Naive thymus-derived CD8-positive, alpha-beta T cell (primary cell): ENCODE measurements at places on chromosomes 2 and 18.

- no peak for DNase-seq
Observed at GRCh38 chr2:100470898-100471514, 724 bp downstream of the NMS start.

GRCh38 chr2:26692897-26693849, 651 bp downstream of the KCNK3 start:
- DNase-seq = no peak

- DNase-seq = no peak
Observed at GRCh38 chr2:207847098-207847806, 77.5 kb upstream of the FZD5 start.

- no peak for DNase-seq
Observed at GRCh38 chr2:8176887-8177286, 505.0 kb upstream of the ID2 start.

DNA sequence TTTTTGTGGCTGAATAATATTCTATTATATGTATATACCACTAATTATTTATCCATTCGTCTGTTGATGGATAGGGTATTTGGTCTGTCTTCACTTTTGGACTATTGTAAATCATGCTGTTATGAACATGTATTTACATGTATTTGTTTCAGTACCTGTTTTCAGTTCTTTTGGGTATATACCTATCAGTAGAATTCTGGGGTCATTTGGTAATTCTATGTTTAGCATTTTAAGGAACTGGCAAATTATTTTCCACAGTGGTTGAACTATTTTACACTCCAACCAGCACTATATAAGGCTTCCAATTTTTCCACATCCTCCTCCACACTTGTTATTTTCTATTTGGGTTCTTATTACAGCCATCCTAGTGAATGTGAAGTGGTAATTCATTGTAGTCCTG, 12.4 kb upstream of the TANK start:
- DNase-seq = no peak

- no peak for DNase-seq
Observed at GRCh38 chr2:144480285-144480684, 39.6 kb downstream of the ZEB2 start.

DNA sequence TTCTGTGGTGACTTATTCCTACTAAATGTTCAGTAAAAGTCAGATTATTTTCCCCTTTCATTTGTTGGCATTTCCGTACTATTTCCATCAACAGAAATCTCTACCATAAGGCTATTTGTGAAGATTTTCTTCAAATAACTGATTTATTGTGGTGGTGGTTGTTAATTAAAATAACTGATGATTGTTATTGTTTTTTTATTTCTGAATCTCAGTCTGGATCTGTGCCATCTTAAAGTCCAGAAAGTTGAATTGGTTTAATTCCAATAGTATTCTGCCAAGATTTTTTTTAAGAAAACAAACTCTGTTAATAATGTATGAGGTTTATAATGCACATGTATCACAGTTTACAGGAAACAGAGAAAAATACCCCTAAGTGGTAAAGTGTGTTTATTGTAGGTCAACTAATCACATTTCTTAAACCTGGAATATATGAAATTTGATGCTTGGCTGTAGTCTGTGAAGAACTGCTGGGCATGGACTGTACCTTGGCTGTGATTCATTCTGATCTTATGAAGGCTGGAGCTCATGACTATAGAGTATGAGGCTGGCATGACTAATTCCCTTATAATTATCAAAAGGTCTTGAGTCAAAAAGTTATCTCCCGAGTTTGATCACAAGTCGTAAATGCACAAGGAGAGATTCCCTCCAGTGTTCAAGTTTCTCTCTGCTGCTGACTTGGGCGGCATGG, 134.2 kb upstream of the RND3 start:
- no peak for DNase-seq

DNA sequence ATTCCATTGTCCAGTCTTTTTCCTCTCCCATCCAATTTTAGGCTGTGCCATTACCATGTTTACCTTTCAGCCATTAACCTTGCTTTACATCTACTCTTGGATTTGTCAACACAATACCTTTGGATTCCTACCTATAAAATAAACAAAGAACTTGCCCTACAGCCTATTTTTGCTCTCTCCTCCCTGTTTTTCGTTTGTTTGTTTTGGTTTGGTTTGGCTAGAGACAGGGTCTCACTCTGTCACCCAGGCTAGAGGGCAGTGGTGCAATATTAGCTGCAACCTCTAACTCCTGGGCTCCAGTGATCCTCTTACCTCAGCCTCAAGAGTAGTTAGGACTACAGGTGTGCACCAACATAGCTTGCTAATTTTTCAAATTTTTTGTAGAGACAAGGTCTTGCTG, 76.1 kb downstream of the SP100 start:
- no peak for DNase-seq

- no peak for DNase-seq
Observed at GRCh38 chr2:11665510-11666362, 4.3 kb downstream of the NTSR2 start.

GRCh38 chr2:151478011-151478410, 68.3 kb downstream of the RIF1 start:
- no peak for DNase-seq

GRCh38 chr2:218259099-218259961, 1.5 kb upstream of the GPBAR1 start:
- DNase-seq = no peak

DNA sequence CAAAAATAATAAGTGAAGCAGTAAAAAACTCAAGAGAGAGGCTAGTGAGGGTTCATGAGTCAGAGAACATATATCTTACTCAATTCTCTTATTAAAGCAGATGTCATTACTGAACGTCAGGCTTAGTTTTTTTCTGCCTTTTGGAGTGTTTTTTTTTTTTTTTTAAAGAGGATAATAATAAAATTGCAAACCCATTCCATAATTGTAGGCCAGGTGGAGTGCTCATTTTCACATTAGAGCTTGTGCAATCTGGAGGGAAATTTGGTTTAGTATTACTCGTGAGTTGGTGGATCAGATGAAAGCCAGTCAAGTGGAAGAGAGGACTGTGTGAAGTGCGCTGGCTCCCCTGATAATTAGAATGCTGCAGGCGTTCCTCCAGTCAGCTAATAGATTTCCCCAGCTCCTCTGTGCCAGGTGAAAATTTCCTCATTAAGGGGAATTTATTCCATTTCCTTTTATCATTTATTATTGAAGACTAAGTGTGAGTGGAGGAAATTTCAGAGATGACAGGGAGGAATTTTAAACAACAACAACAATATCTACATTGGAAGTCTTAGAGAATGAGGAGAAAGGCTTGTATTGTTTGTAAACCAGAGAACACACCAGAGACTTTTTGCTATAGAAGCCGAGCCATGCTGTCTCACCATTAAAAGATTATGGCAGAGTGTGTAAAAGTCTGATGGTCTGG, 74.6 kb downstream of the CPS1 start:
- no peak for DNase-seq

DNA sequence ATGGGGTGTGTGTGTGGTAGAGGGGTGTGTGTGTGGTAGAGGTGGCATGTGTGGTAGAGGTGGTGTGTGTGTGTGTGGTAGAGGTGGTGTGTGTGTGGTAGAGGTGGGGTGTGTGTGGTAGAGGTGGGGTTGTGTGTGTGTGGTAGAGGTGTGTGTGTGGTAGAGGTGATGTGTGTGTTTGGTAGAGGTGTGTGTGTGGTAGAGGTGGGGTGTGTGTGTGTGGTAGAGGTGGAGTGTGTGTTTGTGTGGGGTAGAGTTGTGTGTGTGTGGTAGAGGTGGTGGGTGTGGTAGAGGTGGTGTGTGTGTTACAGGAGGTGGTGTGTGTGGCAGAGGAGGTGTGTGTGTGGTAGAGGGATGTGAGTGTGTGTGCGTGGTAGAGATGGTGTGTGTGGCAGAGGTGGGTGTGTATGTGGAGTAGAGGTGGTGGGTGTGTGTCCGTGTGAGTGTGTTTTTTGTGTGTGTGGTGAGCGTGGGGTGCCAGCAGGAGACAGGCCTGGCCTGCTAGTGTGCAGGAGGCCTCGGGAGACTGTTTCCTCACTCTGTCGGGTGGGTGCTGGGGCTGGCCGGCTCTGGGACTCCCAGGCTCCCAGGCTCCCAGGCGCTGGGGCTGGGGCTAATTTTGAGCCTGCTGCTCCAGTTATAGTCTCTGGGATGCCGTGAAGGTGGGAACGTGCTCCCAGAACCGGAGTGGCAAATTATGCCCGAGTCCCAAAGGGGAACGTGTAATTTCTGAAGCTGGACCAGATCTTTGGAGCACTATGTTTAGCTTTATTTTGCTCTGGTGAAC, 165.2 kb downstream of the DYSF start:
- DNase-seq = no peak

GRCh38 chr2:10226038-10226724, 76.5 kb upstream of the HPCAL1 start:
- peak; percentile 11 for DNase-seq

DNA sequence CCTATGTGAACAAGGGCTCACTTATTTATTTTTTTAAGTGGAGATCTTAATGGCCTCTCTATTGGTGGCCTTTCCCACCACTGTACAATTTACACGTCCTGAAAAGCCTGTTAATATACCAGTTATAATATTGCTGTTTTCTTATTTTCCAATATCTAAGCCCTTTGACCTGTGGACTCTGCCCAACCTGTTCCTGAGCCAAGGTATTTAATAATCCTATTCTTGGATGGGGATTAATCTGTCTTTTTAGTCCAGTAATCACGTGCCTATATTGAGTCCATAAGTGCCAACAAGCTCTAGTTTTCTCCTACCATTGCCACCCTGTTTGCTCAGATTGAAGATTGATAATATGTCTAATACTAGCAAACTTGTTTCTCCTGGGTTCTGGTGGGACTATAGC, 42.7 kb downstream of the MBD5 start:
- no peak for DNase-seq
